ENCODE measurements at places on chromosomes 7 and 10.

DNA sequence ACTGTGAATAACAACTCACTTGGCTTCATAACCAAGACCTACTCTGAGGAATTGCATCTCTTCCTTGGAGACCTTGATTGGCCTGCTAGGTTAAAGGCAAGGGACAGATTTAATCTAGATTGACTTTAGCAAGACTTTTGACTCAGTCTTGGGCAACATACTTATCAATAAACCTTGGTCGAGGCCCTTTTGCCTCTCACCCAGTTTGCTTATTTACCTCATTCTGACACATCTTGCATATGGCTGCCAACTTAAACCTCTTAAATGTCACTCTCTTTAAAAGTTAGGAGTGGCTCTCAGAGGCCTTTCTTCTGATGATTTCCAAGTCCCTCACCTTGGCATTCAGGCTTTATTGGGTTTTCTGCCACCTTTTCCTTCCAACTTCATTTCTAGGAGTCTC lies 124.5 kb downstream of the BAMBI start:
- DNase-seq, result no peak

DNA sequence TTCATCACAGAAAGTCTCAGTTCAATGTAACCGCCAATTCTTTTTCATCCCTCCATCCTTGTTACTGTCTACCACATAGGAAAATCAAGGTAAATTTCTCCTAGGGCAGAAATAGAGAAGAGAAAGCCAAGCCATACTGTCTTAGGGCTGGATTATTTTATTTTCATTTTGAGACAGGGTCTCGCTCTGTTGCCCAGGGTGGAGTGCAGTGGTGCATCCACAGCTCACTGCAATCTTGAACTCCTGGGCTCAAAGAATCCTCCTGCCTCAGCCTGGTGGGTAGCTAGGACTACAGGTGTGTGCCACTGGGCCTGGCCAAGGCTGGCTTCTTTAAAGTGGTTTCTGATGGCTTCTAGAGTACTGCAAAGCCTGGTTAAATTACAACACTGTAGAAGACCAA lies 181.7 kb downstream of the SRPK2 start:
- no peak for DNase-seq

DNA sequence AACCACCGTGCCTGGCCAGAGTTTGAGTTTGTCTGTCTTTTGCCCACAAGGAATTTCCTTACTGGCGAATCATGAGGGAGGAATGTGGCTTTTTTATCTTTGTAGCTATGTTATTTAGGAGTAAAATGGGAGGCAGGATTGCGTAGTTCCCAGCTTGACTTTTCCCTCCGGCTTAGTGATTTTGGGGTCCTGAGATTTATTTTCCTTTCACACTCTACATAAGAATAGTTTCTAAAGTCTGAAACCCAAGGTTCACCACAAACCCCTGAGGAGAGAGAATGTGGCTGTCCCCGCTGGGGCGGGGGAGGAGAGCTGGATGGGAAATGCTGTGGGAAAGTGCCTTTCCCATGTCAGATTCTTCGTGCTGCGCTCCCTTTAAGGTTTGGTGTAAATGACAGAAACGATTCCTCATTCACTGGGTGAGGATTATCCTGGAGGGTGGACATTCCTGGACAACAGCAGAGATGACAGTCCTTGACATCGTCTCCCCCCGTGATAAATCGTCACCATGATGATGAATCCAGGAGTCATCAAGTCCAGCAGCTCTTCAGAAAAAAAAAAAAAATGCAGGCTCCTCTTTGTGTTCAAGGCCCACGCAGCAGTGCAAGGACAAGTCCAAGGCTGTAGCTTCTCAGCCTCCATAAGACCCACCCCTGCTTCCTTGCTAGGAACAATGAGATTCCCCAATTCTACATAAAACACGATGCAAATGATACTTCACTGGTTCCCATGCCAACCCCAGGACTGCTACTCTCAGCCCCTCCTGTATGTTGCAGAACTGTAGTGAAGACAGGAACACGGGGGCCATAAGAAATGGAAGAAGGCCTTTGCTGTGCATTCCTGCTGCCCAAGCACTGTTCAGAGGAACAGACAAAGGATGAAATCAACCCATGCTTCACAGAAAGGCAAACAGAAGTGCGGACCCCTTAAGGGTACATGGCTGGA lies 233.1 kb downstream of the CCDC3 start:
- no peak for DNase-seq

DNA sequence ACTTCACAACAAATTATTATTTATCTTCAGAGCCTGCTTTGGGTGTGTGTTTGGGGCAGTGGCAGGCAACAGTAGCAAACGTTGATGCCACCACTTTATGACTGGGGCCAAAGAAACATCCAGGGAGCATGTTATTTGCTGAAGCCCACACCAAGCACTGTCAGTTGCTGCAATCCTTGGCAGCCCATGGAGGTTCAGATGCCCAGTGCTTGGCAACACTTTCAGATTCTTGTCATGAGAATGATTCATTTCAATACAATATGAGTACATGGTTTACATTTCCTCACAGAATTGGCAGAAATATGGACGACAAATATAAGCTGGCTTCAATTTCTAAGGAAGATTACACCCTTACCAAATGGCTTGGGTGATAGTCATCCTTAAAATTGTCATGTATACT lies 46.5 kb upstream of the GLI3 start:
- DNase-seq, result no peak

DNA sequence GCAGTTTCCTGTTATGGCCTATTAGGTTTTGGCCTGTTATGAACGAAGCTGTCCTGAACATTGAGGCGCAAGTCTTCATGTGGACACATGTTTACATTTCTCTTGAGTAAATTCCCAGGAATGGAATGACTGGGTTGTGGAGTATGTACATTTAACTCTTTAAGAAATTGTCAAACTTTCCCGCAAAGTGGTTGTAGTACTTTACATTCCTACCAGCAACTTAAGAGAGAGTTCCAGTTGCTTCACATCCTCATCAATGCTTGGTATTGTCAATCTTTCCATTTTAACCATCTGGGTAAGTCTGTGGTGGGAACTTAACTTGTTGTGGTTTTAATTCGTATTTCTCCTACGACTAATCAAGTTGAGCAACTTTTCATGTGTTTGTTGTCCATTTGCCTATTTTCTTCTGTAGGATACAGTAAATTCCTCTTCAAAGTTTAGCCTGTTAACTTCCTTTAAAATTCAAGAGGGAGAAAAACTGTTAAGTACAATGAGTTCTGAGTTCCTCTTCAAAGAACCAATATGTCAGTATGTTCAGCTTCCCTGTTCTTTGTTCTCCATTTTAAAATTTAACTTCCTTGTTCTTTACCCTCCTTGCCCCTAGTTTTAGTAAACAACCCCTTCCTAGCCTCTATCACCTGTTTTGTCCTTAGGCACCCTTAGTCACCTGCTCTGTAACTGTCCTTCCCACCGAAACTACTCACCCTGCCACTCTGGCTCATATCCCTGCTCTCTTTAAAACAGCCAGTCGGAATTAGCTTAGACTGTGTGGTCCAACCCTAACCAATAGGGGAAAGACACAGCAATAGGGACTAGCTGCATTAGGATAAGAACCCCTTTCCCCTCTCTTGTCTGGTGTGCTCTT lies 74.0 kb downstream of the FAM241B start:
- no peak for DNase-seq

DNA sequence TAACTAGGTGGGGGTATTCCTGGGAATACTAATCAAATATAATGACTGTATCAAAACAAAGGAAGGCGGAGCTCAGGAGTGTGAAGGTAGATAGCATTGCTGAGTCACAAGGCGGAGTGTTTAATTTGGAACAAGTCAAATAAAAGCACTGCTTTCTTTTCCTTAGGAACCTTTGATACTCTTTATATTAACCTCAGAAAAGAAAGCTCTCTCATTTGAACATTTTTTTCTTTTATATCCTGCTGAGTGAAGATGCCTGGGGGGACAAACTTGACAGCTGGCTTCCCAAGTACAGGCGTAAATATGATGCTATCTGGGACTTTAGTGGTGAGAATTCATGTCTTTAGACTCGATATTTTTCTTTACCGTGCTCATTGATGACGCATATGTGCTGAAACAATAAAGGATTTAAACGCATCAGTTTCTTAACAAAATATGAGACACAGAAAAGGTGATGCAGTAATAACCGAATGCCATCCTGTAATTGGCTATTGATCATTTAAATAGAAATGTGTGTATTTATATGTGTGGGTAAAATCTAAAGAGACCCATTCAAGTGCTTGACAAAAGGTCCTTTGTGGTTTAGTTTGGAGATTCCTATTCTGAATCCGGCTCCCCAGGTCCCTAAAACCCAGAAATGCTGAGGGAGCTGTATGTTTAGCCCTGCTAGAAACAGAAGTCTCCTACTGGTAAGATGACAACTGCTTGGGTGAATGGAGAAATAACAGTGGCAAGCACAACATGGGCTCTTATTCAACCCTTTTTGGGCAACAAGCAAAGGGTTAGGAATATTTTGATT lies 102.7 kb downstream of the PRTFDC1 start:
- no peak for DNase-seq

- DNase-seq, result no peak
These were observed 2.2 kb downstream of the NMT2 start for GRCh38 chr10:15166325-15166724.

GRCh38 chr7:155533120-155533826 lies 13.1 kb downstream of the CNPY1 start:
- DNase-seq, result no peak

GRCh38 chr7:25894902-25895791 lies 256.9 kb upstream of the NFE2L3 start:
- peak; percentile 70 for DNase-seq

- DNase-seq, result peak; percentile 66
These were observed 96.2 kb downstream of the C10orf105 start for GRCh38 chr10:71623098-71623985.

GRCh38 chr10:77120012-77120411 lies 517.6 kb downstream of the KCNMA1 start:
- no peak for DNase-seq

DNA sequence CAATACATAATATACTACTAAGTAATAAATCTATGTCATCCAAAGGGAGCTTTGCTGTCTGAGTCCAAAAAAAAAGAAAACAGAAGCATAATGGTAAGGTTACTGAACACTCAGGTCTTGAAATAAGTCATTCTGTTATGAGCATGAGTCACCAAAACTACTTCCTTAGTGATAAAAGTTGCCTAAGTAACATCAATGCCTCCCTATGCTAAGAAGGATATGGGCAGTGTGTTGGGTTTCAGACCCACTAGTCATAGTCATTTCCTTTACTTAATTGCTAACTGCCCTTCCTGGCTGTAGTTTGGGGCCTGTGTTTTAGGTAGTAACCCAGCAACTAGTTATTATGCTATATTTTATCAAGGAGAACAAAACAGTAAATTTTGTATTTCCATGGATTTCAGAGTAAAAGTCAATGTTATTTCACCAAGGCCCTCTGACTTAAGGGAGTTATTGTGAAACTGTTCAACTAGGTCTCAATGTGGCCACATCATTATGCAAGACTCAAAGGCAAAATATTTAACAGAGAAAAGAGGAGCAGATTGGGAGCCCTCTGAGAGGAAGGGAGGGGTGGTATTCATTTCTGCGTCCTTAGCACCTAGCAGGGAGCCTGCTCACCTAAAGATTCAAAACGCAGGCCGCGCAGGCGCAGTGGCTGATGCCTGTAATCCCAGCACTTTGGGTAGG lies 11.7 kb upstream of the VIM start:
- DNase-seq, result peak; percentile 52

DNA sequence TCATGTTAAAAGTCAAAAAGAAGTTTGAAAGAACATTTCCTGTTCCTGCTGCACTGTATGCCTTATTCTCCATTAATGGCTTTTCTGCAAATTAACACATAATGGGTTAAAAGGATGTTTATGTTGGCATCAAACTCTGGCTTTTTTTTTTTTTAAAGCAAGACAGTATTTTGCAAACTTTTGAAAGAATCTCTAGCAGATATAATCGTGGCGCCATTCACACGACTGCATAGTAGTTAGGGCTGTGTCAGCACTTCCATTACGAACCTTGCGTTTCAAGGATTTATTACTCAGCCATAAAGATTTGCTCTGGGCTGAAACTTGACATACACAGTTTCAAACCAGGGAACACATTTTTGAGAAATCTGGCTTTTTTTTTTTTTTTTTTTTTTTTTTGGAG lies 207.8 kb downstream of the DYNC1I1 start:
- DNase-seq, result no peak

DNA sequence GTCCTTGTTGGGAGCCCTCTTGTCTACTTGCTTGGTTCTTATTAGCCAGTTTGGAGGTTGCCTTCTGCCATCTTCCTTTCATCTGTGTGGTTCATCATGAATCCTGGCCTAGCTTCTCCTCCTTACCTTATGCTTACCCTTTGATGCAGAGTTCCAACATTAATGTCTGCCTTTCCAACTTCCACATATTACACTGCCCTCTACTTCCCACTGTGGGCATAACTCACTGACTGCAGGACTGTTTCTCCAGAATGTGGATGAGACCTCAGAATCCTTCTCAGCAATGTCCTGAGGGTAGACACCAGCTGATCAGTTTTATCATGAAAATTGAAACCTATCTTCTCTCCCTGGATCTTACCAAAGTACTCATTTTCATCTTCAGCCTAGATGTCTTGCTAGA lies 491.0 kb downstream of the LRMDA start:
- no peak for DNase-seq

- no peak for DNase-seq
These were observed 19.9 kb downstream of the CCDC3 start for GRCh38 chr10:12981570-12981969.

DNA sequence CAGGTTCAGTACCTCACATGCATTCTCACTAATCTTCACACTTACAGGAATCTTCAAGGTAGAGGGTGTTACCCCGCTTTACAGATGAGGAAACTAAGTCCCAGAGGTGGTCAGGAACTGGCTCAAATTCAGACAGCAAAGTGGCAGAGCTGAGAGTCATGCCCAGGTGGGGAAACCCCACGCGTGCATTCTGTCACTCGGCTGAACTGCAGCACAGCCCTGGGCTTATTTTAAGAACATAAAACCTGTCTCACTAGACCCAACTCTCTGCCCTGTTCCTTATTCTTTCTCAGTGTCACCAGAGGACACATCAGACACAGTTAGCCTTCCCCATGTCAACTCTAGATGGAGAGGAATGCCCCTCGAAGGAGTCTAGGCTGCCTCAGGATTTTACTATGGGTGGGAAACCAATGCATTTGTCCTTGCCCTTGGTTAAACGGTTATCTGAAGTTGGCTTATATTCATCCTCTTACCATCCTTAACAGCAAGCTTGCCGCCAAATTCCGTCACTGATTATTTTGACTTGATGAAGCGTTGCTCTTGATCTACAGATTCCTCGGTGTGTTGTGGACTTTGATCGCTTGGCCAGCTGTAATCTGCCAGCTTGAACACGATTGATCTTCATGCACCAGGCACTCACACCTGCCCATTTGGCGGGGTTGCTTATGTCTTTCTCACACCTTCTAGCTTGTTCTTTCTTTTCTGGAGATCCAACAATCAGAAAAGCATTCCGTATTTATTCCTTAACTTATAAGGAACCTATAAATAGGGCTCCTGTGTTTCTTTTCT lies 627.9 kb downstream of the SDK1 start:
- DNase-seq, result no peak

GRCh38 chr7:158018098-158018762 lies 569.4 kb downstream of the PTPRN2 start:
- DNase-seq, result no peak

All from H9 (cell line).